ENCODE measurements at places on chromosomes 12 and 14.

DNA sequence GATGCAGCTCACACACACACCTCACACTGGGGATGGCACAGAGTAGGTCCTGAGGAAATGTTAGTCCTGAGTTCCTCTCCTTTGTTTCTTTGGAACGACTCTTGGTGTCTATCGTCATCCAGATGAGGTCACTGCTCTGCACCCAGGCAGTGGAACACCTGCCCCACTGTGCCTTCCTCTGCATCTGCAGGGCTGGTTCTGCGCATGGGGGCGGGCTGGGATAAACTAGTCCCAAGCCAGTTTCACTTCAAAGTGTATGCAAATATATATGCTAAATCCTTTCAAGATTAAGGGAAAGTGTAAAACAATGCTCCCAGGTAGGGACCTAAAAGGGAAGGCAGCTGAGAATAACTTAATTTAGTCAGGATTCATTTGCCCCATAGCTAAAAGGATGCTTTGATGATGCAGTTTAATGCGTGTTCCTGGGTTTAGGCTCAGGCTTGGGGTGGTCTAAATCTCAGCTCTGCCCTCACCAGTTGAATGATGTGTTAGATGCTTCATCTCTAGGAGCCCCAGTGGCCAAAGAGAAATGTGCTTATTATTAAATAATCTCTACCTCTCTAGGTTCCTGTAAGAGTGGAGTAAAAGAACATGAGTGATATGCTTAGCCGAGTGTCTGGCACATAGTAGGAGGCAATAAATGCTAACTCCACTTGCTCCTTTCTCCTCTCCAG, 47.1 kb upstream of the OVCH1 start:
- DNase-seq = no peak

DNA sequence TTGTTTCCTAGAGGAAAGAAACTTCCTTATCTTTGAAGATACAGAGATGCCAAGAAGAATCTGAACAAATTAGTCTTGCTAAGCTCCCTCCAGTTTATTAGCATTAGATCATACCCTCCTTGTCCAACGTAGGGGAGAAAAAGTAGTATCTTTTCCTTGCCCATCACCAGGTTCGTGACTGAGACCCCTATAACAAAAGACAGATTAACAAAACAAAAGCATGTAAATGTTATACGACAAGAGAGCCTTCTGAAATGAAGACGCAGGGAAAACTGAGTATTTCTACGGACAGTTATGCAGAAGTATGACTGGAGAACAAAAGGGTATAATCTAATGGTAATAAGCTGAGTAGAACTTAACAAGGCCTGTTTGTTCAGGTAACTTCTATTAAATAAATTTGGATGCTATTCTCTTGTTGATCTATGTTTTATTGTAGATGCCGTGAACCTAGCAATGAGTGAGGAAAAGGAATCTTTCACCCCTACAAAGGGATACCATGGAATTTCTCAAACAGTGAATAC, 2.9 kb upstream of the CLEC7A start:
- no peak for DNase-seq

- DNase-seq = no peak
These were observed 472.3 kb upstream of the SOX5 start for GRCh38 chr12:24421759-24422158.

GRCh38 chr12:95390192-95390591, 83.8 kb upstream of the METAP2 start:
- DNase-seq = no peak

DNA sequence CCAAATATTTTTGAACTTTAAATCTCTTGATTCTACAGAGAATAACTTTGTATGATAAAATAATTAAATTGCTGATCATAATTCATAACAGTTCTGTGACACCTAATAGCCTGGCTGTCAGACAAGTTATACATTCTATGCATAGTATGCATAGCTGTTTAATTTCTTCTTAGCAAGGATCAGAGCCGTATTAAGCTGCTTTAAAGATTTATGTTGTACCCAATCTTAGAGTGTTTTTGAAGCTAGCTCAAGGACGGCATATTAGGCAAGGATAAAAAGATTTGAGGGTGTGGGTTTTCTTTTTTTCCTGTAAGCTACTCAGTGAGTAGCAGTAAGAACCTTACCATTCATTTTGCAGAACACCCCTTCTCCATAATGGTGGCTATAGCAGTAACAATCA, 45.9 kb downstream of the SLC17A8 start:
- DNase-seq = no peak

DNA sequence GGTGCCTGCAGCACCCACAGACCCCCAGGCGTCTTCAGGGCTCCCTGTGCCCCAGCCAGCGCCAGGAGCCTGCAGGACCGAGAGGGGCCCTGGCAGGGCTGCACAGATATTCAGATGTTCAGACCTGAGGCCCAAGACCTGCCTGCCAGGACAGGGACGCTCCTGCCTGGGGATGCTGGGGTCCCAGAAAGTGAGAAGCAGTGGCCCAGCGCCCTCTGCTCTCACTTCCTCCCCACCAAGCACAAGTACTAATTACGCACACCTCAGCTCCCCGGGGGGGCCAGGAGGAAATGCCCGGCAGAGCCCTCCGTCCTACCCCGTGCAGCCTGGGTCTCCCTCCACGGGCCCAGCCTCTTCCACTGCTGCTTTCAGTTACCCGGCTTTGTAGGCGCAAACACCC, 28.8 kb upstream of the INF2 start:
- DNase-seq = no peak

DNA sequence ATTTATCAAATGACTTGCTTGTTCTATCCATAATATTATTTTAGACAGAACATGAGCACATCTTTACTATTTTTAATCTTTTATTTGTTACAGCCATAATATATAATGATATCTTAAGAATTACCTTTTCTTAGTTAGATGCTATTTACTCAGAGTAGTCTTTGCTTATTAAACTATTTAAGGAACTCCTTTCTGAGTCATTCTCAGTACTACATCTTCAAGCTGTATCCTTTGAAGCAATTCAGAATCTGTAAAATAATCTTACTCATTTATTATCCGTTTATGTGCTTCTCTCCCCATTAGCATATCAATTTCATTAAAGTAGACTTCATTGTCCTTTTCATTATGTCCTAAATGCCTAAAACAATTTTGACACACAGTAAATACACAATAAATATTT, 240.4 kb upstream of the FAR2 start:
- DNase-seq = no peak

All from T-cell (primary cell).